ENCODE measurements at places on chromosomes 6 and 20.

DNA sequence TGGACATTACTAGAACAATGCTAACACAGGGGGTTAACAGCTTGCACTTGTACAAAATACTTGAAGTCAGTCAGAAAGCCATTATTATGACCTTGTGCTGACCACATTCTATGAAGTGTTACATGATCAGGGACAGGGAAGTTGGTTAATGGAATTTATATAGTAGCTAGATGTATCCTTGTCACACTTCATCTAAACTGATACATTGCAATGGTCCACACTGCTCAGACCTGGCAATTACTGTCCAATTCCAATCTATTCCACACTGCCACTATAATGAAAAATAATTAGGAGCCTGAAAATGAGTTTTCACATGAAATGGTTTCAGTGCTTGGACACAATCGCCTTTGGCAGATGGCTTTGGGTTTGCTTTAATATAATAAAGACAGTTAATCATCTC lies 850.8 kb downstream of the EPHA7 start:
- DNase-seq: no peak

- no peak for DNase-seq
These were observed 31.1 kb downstream of the NFYA start for GRCh38 chr6:41103847-41104246.

DNA sequence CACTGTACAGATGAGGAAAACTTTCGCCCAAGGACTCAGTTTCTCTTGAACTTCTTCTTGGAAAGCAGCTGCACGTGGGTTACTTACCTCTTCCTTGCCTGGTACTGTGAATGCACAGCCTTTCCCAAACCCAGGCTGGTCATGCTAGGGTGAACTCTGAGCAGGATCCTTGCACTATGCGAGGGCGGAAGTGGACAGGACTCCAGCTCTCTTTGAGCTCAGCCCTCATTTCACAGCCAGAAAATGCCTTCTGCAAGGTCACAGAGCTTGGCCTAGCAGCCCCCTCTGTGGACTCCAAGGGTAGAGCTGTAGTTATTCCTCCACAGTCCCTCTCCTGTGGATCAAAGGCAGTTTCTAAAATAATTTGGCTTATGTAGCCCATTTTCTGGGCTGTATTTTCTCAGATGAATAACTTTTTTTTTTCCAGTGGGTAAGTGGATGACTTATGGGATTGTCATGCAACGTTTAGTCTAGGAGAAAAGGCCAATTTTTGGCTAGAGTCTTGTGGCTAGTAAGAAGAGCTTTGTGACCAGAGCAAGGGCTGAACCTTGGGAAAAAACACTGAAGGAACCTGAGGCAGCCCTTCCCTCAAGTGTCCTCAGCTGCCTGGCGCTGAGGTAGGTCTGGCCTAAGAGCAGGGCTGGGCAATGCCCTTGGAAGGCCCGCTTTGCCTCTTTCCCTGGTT lies 172.7 kb downstream of the SCP2D1 start:
- no peak for DNase-seq

GRCh38 chr6:74277777-74278186 lies 581.8 kb downstream of the CD109 start:
- DNase-seq: no peak

GRCh38 chr6:49514571-49515484 lies 15.1 kb downstream of the GLYATL3 start:
- no peak for DNase-seq

DNA sequence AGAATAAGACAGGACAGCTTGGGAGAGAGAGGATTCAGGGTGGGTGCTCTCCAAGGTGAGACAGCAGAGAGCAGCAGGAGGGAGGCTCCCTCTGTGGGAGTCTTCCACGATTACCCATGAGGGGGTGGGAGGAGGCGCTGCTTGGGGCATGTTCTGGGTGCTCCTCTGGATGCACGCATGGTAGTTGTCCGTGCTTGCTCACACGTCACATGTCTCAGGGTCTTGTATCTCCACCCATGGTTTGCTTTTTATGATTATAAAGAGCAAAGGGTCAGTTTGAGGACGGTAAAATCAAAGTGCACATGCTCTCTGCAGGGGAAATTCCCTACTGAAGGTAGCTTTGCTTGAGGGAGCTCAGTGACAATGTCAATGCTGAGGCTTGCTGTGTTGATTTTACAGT lies 338.4 kb downstream of the THBS2 start:
- DNase-seq: no peak

- DNase-seq: no peak
These were observed 49.1 kb downstream of the ISM1 start for GRCh38 chr20:13270211-13270610.

GRCh38 chr6:139721954-139722353 lies 347.5 kb upstream of the CITED2 start:
- DNase-seq: no peak

- DNase-seq: no peak
These were observed 54.4 kb downstream of the FAM184A start for GRCh38 chr6:119024111-119024510.

GRCh38 chr6:125910527-125910926 lies 46.0 kb upstream of the HINT3 start:
- DNase-seq: no peak

- DNase-seq: no peak
These were observed 373.6 kb downstream of the PLCB1 start for GRCh38 chr20:8505476-8506200.

- no peak for DNase-seq
These were observed 44.2 kb upstream of the NR2E1 start for GRCh38 chr6:108121612-108122011.

- no peak for DNase-seq
These were observed 80.4 kb downstream of the POPDC3 start for GRCh38 chr6:105099371-105099770.

GRCh38 chr20:11375966-11376365 lies 541.7 kb upstream of the BTBD3 start:
- no peak for DNase-seq

- no peak for DNase-seq
These were observed 10.5 kb downstream of the THBS2 start for GRCh38 chr6:169243186-169243585.

DNA sequence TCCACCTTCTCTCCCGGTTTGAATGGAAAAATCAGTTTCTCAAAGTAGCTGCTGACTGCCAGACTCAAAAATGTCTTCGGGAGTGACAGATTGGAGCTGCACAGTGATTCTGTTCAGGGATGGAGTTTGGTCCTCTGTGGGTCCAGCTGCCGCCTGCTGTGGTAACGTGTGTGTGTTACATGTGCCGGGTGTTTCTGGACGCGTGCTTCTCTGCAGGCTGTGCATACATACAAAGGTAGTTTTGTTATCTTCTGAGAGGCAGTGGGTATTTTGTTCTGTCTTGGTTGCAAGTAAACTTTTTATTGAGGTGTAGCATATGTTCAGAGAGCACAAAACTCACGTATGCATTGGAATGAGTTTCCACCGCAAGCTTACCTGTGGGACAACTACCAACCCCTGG lies 41.3 kb upstream of the NAA20 start:
- DNase-seq: no peak

DNA sequence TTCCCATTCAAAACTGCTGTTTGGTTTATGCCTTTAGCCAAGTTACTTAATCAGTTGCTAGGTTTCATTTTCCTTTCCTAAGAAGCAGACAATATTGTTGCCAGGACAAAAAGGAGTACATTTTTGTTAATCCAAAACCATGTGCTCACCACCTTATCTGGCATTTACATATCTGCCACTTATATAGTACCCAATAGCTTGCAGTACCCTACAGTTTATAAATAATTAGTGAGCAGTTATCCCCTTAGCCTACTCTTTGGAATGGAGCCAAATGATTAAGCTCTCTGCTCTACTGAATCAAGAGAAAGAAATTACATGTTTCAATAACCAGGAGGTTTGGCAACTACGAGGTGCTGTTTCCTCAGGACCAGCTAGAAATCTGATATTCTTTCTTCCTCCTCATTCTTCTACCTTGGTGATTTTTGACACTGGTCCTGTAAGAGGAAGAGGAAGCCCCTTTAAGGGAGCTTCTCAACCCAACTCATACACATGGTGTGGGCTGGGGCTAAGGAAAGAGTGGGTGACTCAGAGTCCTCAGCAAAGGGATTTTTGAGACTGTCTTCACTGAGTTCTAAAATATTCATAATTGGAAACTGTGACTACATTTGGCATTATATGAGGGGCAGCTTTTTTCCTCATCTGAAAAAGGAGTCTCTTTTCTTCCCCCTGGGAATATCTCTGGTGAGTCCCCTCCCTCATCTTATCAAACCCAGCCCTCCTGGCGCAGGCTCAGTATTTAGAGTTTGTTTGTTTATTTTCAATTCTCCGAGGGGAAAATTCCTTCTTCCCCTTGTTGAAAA lies 1.5 kb downstream of the ZNFX1 start:
- no peak for DNase-seq

GRCh38 chr6:163878698-163879097 lies 464.2 kb downstream of the QKI start:
- no peak for DNase-seq

DNA sequence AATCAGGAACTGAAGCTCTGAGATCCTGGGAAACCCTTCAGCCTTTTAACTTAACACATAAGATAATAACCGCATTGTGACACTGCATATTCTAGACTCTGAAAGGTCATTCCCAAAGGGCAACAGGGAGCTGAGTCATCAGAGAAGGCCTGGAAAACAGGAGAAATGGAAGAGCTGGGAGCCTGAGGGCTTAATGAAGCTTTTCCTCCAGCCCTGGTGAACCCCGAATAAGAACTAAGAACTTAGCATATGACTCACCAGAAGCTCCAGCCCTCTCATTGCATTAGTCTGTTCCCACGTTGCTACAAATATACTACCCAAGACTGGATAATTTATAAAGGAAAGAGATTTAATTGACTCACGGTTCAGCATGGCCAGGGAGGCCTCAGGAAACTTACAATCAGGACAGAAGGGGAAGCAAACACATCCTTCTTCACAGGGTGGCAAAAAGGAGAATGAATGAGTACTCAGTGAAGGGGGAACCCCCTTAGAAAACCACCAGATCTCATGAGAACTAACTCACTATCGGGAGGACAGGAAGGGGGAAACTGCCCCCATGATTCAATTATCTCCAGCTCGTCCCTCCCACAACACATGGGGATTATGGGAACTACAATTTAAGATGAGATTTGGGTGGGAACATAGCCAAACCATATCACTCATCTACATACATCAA lies 648.5 kb downstream of the TFAP2A start:
- no peak for DNase-seq

DNA sequence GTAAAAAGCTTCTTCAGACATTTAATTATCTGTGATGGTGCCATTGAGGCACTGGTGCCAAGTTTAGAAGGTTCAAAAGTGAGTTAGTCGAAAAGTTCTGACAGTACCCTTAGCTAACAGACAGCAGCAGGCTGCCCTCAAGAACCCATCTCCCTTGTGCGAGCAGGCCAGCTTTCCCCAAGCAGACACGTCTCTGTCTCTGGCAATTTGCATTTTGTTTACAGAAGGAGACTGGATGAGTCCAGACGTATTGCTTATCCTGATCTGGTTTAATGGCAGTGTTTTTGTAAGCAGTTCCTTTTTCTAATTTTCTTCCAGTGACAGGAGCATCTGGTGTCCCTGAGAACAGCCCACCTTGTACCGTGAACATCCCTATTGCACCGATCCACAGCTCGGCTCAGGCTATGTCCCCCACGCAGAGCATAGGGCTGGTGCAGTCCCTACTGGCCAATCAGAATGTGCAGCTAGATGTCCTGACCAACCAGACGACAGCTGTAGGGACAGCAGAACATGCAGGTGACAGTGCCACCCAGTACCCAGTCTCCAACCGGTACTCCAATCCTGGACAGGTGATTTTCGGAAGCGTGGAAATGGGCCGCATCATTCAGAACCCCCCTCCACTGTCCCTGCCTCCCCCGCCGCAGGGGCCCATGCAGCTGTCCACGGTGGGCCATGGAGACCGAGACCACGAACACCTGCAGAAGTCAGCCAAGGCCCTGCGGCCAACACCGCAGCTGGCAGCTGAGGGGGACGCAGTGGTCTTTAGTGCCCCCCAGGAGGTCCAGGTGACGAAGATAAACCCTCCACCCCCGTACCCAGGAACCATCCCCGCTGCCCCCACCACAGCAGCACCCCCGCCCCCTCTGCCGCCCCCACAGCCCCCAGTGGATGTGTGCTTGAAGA lies 58.3 kb upstream of the TMEM181 start:
- DNase-seq: no peak

- no peak for DNase-seq
These were observed 119.6 kb downstream of the SCML4 start for GRCh38 chr6:107704347-107705013.

GRCh38 chr6:674956-675355 lies 18.0 kb downstream of the EXOC2 start:
- DNase-seq: no peak

GRCh38 chr6:83769413-83769812 lies 60.5 kb upstream of the SNAP91 start:
- no peak for DNase-seq

DNA sequence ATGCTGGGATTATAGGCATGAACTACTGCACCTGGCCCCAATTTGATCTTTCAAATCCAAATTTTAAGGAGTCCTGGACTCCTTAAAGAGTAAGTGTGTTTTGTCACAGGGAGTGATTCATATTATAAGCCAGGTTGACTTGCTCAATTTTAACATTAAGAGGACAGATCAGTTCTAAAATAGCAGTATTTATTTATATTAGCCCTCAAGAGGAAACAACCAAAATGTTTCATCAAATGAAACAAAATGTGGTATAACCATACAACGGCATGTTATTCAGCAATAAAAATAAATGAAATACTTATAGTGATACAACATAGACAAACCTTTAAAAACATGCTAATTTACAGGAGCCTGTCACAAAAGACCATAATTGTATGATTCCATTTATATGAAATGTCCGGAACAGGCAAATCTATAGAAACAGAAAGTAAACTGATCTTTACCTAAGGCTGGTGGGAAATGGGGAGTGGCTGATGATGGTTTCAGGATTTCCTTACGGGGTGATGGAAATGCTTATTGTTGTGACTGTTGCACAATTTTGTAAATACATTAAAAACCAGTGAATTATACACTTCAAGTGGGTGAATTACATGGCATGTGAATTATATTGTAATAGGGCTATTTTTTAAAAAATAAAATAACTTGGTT lies 637.4 kb downstream of the MMUT start:
- no peak for DNase-seq

- no peak for DNase-seq
These were observed 372.7 kb upstream of the SULF2 start for GRCh38 chr20:48158014-48158413.

Measured in NCI-H510A (cell line).